Activated CD4-positive, alpha-beta T cell treated with anti-CD3 and anti-CD28 coated beads, Interleukin-2, Interleukin-4, amounts not matched to agents 100 ng/mL and 50 ng/mL, durations not matched to agents 16 hours and 8 hours (primary cell): ENCODE measurements at places on chromosomes 7 and 10.

DNA sequence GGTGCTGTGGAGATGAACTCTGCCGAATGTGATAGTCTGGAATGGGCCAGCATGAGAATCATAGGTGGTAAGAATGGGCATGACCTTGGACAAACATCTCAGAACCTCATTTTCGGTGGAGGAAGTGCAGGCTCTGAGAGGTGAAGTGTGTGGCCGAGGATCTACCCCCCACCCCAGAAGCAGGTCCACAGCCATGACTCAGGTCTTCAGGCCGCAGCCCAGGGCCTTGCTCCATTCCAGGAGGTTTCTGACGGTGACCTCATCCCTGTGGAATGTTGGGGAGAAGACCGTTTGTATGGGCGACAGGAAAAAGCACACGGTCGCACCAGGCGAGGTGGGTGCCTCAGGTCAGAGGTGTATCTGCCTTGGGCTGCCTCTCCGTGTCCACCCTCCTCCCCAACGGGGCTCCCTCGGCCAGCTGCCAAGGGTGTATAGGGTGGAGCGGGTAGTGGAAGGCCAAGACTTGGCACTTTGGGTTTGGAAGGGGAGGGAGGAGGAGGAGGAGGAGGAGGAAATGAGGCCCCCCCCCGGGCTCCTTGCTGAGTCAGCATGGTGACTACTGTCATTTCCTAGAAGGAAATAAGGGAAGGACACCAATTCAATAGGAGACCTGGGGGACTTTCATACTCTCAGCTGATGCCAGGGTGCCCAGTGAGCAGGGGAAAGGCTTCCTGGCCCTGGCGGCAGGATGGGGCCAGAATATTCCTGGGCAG is 168.0 kb upstream of the RHEB start:
- DNase-seq = no peak

- no peak for DNase-seq
Measured at GRCh38 chr7:34096777-34097176, 191.4 kb downstream of the BMPER start.

- no peak for DNase-seq
Measured at GRCh38 chr10:13528123-13528874, 515 bp downstream of the BEND7 start.

- no peak for DNase-seq
Measured at GRCh38 chr7:55128693-55129394, 110.0 kb downstream of the EGFR start.

DNA sequence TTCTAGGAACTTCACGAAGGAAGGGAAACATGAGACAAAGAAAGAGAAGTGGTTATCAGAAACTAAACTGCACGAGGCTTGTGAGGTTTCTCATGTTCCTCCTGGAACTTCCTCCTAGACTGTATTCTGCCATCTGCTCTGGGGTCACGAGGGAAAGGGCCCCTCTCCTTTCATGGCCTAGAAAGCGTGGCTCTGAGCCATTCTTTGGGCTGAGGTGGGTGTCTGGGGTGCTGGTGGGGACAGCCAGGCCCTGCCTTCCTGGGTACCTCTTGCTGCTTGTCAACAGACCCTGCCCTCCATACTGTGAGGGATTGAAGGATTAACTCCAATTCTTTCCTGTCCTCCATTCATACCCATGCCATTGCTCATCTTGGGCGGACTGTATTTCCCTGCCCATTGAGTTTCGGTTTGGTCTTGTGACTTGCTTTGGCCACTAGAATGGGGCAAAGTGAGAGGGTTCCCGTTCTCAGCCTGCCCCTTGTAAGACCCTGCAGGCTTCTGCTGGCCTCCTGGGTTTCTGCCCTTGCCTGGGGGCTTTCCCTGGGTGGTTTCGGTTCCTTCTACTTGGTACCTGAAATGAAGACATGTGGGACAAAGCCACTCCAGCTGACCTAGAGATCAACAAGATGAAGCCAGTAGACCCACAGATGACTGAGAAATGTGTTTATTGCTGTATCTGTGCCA is 14.9 kb upstream of the GIMAP8 start:
- no peak for DNase-seq

DNA sequence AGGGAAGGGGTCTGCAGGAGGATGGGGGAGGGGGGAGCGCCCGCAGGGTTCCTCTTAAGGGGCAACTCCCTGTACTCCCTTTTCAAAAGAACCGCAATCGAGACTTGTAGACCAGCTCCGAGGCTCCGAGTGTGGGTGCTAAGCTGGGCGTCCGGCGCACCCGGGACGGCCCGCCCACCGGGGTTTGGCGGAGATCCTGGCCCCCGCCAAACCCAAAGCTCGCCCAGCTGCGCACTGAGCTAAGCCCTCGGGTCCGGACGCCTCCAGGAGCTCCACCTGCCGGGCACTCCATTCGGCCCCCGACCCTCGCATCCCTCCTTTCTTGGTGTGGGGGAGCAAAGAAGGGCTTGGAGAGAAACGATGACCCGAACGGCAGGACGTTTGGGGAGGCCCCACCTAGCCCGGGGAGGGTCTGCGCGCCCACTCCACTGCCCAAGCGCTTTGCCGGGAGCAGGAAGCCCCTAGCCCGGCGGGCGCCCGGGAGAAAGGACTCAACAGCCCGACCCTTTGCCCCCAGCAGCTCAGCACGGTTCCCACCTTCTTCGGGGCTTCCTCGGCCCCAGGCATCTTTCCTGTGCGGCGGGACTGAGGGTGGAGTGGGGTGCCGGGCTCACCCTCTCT is 651 bp downstream of the AFAP1L2 start:
- no peak for DNase-seq
